ENCODE measurements at places on chromosomes 2 and 18.

- DNase-seq = no peak
These were observed 19.4 kb downstream of the ITGB1BP1 start for GRCh38 chr2:9403924-9404323.

- DNase-seq = no peak
These were observed 108.8 kb downstream of the DOCK10 start for GRCh38 chr2:224933431-224933830.

GRCh38 chr2:133780099-133780996 is 212.1 kb upstream of the NCKAP5 start:
- DNase-seq = no peak

DNA sequence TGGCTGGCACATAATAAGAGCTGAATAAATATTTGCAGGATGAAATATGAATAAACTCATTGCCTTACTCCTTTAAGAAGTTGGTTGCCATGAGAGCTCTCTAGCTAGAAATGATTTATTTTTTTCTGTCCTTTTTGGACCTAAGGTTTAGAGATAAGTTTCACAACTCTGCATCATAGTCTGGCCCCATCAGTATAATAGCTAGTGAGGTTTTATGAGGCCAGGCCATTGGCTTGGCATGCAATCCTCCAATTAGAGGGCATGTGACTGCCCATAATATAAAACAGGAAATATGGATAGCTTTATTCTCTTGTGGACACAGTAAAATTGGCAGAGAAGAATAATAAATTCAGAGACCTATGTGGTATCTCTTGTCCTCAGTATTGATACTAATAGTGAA is 26.2 kb upstream of the INSIG2 start:
- DNase-seq = no peak

- DNase-seq = no peak
These were observed 214.7 kb downstream of the CLIP4 start for GRCh38 chr2:29329899-29330298.

GRCh38 chr2:28780496-28780895 is 28.9 kb downstream of the PPP1CB start:
- DNase-seq = no peak

GRCh38 chr2:191941376-191941929 is 94.6 kb upstream of the CAVIN2 start:
- no peak for DNase-seq

- no peak for DNase-seq
These were observed 4.3 kb upstream of the SPAG16 start for GRCh38 chr2:213279971-213280370.

DNA sequence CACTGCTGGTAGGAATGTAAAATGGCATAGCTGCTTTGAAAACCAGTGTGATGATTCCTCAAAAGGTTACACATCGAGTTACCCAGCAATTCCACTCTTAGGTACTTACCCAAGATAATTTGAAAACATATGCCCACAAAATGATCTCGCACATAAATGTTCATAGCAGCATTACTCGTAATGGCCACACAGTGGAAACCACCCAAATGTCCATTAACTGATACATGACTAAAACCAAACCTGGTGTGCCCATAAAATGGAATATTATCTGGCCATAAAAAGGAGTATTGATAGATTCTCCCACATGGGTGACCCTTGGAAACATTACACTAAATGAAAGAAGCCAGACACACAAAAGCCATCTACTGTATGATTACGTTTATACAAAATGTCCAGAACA is 70.4 kb downstream of the ALPK2 start:
- DNase-seq = no peak

- no peak for DNase-seq
These were observed 483.2 kb downstream of the METTL4 start for GRCh38 chr18:2087877-2088673.

- no peak for DNase-seq
These were observed 371.1 kb downstream of the FIGN start for GRCh38 chr2:163364736-163365135.

GRCh38 chr2:44932564-44933392 is 8.7 kb upstream of the SIX3 start:
- no peak for DNase-seq

GRCh38 chr18:78423811-78424210 is 555.8 kb upstream of the SALL3 start:
- DNase-seq = no peak

- no peak for DNase-seq
These were observed 88.4 kb downstream of the DSEL start for GRCh38 chr18:67428158-67428557.

GRCh38 chr2:241722896-241723454 is 11.5 kb upstream of the D2HGDH start:
- DNase-seq = no peak

- DNase-seq = no peak
These were observed 63.3 kb upstream of the TTC39C start for GRCh38 chr18:23951206-23951605.

DNA sequence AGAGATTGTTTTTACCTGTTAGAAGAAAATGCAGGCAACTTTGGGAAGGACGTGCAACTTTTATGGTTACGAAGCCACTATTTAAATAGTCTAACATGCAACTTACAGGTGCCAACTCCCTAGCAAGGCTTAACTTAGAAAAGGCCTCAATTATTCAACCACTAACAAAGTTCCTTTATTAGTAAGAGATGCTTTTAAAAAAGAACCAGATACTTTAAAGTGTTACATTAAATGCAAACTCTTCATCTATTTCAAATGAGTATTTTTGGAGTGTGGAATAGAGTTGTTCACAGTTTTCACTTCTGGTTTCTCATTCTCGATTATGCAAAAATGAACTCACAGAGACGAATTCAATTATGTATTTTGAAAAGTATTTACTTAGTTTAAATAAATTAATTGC is 51.7 kb downstream of the PELI1 start:
- DNase-seq = no peak

DNA sequence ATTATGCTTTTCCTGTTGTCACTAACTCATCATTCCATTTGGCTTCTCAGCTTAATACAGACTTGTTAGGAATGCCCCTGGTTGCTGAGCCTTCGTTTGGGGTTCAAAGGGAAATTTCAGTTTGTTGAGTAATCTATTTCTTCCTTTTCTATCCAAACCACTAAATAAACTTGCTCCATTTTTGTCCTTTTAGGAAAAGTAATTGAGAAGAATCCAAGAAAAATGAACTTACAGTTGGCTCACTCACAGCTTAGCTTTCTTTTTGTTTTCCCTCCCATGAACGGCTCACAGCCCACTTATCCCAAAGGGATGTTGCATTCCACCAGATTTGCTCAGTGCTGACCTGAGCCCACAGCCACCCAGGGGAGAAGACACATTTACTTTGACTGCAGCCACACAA is 73.9 kb downstream of the SOX11 start:
- DNase-seq = no peak

DNA sequence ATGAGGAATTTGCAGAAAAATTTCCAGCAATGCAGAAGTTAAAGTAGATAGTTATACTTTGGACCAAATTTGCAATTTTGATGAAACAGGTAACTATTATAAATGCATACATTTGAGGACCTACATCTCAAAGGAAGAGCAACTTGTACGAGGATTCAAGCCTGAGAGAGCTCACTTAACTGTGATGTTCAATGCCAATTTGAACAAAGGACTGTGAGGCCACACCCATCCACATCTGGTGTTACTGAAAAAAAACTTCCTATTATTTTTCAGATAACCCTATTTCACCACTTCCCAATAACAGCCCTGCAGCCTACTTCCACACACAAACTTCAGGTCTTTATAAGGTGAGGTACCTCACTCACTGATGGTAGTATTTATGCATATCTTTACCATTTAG is 203.5 kb upstream of the NABP1 start:
- no peak for DNase-seq

DNA sequence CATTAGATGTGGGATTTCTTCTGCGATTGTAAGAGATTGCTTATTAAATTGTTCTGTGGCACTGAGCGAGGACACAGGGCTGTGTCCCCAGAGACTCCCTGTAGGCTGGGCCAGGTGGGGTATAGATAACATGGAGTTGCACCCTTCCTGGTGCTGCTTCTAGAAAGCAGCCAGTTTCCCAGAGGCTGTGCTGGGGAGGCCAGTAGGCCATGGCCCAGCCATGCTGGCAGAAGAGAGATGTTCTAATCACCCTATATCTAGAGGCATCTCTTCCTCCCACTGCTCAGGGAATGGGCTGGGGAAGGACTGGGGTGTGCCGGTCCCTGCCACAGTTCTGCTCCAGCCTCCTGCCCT is 66.9 kb downstream of the HS1BP3 start:
- no peak for DNase-seq

DNA sequence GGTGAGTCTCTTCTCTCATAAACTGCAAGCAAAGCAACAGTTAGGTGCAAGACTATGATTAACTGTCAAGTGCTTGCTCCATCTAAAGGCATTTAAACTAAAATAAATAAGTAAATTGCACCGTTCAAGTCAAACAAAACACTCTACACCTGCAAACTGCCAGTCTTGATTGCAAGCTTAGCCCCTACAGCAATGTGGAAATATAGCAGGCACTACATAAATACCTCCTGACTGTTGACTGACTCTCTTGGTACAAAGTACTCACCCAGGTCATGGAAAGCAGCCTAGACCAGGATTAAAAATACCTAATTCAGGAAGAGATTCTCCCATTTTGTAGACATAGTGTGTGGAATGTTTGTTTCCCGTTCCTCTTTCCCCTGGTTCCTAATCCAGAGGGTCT is 176.6 kb upstream of the KLHL29 start:
- DNase-seq = no peak

DNA sequence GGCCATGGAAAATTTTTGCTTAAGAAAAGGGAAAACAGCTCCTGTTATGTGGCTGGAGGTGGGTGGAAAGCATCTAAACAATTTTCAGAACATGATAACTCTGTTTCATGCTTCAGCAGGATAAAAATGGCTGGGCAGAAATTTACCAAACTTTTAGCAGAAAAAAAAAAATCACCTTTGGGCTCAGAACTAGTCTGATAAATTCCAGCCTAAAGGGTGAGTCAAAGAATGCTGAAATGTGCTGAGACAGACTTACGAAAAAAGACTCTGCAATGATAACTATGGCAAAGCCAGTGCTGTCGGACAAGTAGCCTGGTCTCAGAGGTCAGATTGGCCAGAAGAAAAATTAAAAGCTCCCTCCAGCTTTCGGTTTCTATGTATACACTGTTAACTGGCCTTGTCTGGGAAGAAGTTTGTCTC is 123.6 kb downstream of the LRATD1 start:
- DNase-seq = no peak

- no peak for DNase-seq
These were observed 482.7 kb upstream of the SYT4 start for GRCh38 chr18:43760010-43760409.
